ENCODE measurements at places on chromosomes 11 and 22.

- no peak for DNase-seq
Measured at GRCh38 chr22:21921184-21921721, 31.4 kb downstream of the PPM1F start.

DNA sequence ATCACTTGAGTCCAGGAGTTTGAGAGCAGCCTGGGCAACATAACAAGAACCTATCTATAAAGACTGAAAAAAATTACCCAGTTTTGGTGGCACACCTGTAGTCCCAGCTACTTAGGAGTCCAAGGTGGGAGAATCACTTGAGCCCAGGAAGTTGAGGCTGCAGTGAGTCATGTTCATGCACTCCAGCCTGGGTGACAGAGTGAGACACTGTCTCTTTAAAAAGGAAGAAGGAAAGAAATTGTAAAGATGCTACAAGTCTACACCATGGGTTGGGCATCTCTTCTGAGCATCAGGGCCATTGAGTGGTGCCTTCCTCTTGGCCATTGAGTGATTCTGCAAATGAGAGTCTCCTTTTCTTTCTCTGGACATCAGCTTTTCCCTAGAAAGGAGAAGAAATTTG is 15.7 kb upstream of the MTMR3 start:
- no peak for DNase-seq

- DNase-seq = no peak
Measured at GRCh38 chr11:76823481-76824028, 37.2 kb upstream of the ACER3 start.

GRCh38 chr11:108468478-108468864 is 1.1 kb upstream of the C11orf65 start:
- DNase-seq = no peak

DNA sequence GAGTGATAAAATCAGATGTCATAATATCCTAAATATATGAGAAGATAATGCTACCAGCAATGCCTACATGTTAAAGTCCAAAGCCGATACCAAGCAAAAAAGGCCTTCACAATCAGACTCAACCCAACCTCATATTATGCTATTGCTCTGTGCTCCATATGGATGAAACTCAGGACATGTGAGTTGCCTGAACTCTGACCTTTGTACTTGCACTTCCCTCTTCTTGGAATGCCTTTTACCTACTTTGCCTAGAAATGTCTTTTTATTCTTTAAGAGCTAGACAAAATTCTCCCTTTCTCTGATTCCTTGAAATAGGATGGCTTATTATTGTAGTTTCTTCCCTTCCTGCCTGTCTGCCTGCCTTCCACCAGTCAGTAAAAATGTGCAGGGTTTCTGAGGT is 954.7 kb upstream of the CCDC90B start:
- DNase-seq = no peak

- no peak for DNase-seq
Measured at GRCh38 chr11:19466314-19466713, 225.6 kb upstream of the E2F8 start.

- DNase-seq = no peak
Measured at GRCh38 chr22:45263463-45264269, 21.1 kb upstream of the UPK3A start.

GRCh38 chr22:26656891-26657851 is at the start of gene MIAT:
Gene MIAT, plus strand, starts transcription at chr22:26657588.
- DNase-seq = no peak

- no peak for DNase-seq
Measured at GRCh38 chr11:86162239-86162638, 82.3 kb upstream of the EED start.

GRCh38 chr11:68658661-68659060 is 25.7 kb upstream of the GAL start:
- no peak for DNase-seq

Measured in NK-92 treated with Interleukin-12 subunit alpha and Interleukin-12 subunit beta, amount 100 ng/mL, for 24 hours (cell line).